Adipocyte (in vitro differentiated cells): ENCODE measurements at places on chromosomes 11 and 22.

- DNase-seq, result no peak
These were observed 10.3 kb downstream of the APOBEC3A start for GRCh38 chr22:38967451-38968450.

DNA sequence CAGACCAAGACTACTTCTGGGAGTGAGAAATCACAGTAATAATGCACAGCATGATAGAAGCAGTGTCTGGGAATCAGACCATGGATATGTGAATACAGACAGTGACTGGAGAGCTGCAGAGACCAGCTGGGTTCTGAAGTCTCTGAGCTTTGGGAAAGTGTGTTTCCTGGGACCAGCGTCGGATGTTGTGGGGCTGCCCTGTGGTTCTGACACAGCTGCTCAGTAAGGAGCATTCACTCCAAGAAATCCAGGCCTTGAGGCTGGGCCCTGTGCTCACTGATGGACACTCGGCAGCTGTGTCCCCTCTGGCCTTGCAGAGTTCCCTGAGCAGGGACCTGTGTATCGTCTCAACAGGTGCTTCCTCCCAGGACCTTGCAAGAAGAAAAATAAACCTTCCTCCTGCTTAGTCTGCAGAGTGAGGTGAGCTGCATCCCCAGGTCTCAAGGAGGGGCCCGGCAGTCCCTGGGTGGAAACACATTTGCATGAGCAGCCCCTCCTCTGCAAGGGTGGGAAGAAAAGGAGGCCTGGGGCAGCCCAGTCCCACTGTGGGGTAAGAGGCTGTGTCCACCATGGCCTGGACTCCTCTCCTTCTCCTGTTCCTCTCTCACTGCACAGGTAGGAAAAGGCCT is 107.9 kb downstream of the VPREB1 start:
- DNase-seq, result no peak

DNA sequence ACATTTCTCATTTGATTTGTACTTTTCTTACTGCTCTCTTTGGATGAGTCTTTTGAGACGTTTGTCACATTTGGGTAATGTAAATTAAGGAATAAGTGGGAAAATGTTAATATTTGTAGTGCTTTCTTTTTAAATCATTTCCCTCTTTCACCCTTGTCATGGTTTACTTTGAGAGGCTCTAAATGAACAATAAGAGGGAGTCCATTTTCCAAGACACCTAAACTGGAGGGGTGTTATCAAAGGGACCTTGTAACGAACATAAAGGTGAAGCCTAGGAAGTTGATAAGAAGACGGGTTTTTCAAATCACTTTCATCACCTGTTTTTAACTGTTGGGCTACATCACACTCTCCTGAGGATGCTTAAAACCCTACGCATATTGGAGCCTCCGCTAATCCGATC is 12.1 kb downstream of the EED start:
- DNase-seq, result no peak

DNA sequence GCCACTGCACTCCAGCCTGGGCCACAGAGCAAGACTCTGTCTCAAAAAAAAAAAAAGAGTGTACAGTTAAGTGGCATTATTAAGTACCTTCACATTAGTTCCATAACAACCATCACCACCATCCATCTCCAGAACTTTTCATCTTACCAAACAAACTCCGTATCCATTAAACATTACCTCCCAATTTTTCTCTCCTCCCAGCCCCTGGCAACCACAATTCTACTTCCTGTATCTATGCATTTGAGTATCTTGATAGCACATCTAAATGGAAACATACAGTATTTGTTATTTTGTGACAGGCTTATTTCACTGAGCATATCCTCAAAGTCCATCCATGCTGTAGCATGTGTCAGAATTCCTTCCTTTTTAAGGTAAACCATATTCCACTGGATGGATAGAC is 46.8 kb downstream of the DGCR2 start:
- DNase-seq, result no peak

DNA sequence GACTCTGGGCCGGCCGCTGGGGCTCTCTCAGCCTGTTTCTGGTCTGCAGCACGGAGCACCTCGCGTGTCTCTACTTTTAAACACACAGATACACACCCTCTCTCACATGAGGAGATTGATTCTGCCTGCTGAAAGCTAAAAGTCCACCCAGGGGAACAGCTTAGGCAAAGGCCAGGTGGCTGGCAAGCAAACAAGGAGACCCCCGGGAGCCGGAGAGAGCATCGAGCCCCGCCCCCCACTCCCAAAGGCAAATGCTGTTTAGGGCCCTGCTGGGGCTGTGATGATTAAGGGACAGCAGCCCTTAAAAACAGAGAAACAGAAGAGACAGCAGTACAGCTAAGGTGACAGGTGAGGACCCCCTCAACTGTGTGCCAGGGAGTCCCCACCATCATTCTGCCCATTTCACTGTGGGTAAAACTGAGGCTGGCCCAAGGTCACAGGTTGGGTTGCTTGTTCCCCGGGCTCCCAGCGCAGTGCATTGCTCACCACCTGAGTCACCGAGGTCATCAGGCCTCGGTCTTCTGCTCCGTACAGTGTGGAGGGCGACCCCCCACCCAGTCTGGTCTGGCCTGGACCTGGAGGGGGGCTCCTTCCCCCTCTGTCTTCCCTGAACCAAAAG is 6.8 kb downstream of the CABP7 start:
- no peak for DNase-seq

DNA sequence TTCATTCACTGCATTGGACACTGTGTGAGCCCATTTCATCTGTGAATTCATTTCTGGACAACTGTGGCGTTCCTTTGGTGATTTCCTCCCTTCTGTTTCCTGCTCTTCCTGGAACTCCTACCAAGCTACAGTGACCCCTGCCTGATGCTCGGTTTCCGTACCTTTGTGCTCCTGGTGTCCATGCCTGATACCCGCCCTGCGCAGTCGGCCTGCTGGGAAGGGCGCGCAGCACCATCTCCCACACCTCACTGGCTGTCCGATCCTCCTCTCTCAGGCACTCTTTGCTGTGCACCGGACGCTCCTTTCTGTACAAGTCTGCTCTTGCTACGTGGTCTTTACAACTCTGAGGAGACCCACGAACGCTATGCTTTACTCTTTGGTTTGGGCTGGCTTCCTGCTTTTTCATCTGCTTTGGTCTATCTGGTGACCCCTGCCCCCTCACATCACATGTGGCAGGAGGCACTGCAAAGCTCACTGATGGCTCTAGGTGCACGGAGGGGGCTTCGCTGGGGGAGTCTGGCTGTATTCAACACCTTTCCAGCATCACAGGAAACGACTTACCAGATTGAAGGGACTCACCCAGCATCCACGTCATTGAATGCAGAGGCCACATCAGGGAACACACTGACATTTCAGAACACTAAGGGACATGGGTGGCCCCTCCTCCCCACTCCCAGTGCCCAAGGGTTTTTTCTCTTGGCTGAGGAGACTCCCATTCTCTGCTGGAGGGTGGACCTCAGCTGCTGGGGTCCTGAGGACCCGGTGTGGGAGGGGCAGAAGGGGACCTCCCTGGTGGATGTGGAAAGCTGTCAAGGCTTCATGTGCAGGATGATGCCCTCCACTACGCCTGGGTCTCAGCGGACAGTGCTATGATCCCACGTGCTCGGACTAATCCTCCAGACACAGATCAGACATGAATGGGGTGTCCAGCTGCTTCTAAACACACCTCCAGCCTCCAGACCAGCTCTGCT is 27.0 kb upstream of the MOB2 start:
- no peak for DNase-seq

DNA sequence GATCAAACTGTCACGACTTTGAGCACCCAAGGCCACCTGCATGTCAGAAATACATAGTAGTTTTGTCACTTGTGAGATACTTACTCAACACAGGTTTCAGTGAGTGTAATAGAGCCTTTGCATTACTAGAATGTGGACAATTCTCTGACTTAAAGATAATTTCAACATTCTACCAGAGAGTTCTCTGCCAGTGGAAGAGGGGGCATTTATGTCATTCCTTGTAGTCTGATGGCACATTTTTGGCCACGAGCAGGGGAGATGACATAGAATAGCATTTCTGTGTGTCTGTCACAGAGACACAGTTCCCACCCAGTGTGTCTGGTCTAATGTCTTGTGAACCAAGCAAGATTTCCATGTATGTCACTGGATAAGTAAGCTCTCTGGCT is 112.5 kb downstream of the DBX1 start:
- no peak for DNase-seq

- DNase-seq, result no peak
These were observed 11.6 kb downstream of the GP1BB start for GRCh38 chr22:19734837-19735382.

GRCh38 chr22:38614332-38615063 is 41.7 kb downstream of the FAM227A start:
- DNase-seq, result no peak

- no peak for DNase-seq
These were observed 171.1 kb downstream of the CEP164 start for GRCh38 chr11:117498791-117499190.

GRCh38 chr22:46063846-46064227 is 86.5 kb upstream of the PPARA start:
- DNase-seq, result no peak

GRCh38 chr22:36141481-36141880 is 19.1 kb downstream of the APOL3 start:
- no peak for DNase-seq

DNA sequence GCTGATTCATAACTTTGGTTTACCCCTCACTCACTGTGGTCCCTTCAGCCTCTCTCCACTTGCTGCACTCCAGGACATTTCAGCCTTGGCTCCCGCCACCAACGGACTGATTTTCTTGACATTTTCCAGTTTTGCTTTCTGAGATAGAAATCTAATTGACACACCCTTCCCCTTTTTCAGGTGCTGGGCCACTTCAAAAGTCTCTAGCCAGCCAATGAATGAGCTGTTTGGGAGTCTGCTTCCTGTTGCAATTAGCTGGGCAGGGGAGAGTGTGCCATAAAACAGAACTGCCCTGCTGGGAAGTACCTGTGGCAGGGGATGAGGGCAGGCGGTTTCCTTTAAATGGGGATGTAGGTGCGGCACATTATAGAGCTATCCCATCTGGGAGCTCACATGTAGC is 21.1 kb upstream of the PLET1 start:
- no peak for DNase-seq

- peak; percentile 55 for DNase-seq
These were observed 686 bp downstream of the KIF18A start for GRCh38 chr11:28107191-28107749.

DNA sequence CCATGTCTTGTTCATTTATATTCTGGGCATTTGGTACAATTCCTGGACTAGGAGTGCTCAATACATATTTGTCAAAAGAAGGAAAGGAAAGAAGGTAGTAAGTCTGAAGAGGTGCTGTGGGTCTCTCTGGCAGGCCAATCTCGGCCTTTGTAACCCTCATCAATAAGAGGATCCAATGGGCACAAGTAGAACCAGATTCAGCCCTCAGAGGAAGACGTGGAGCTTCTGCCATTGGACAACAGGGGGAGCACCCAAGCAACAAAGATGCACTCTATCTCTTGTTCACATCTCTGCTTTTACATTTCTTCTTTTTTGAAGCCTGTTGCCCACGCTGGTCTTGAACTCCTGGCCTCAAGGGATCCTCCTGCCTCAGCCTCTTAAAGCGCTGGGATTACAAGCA is 2.2 kb upstream of the VPS11 start:
- peak; percentile 43 for DNase-seq

DNA sequence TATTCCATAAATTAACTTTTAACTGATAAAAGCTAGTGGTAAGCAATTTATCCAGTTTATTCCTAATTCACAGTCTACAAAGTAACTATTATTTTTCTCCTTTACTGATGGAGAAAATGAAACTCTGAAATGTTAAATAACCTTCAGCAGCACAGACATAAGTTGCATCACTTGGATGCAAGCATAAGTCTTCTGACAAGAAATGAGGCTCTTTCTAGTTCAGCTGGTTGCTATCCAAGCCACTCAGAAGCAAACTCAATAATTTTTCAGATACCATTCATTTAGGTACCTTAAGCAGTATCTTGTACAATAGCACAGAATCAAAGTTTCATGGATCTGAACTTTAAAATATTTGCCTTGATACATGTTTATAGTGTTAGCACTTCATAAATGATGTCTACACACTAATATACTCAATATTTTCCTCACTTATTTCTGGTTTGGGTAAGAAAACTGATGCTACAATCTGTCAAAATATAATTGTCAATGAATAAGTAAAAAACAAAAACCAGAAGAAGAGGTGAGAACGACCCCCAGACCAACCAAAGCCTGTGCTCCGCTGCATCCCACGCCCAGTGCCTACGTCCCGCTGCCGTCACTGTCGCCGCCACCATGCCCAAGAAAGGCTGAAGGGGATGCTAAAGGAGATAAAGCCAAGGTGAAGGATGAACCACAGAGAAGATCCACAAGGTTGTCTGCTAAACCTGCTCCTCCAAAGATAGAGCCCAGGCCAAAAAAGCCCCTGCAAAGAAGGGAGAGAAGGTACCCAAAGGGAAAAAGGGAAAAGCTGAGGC is 18.1 kb downstream of the FAM168A start:
- peak; percentile 52 for DNase-seq
